Activated CD4-positive, alpha-beta T cell treated with anti-CD3 and anti-CD28 coated beads, Interleukin-2, amount 50 U/mL, for 4 hours (primary cell): ENCODE measurements at places on chromosomes 6 and 20.

DNA sequence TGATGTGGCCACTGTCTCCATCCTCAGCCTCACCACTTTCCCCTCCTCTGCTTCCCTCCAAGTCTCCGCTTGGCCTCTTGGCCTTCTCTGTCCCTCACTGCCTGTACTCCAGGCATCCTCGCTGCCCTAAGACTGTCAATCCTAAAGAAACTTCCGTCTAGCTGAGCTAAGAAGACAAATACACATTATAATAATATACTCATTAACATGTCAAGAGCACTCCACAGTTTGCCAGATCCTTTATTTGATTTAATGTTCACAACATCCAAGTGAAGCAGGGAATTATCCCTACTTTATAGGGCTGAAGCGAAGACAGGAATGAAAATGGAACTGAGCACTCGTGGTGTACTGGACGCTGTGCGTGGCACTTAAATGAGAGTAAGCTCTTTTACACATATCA lies 72.4 kb upstream of the SLC22A23 start:
- no peak for DNase-seq

- no peak for DNase-seq
Observed at GRCh38 chr6:35209081-35209480, 4.7 kb upstream of the SCUBE3 start.

DNA sequence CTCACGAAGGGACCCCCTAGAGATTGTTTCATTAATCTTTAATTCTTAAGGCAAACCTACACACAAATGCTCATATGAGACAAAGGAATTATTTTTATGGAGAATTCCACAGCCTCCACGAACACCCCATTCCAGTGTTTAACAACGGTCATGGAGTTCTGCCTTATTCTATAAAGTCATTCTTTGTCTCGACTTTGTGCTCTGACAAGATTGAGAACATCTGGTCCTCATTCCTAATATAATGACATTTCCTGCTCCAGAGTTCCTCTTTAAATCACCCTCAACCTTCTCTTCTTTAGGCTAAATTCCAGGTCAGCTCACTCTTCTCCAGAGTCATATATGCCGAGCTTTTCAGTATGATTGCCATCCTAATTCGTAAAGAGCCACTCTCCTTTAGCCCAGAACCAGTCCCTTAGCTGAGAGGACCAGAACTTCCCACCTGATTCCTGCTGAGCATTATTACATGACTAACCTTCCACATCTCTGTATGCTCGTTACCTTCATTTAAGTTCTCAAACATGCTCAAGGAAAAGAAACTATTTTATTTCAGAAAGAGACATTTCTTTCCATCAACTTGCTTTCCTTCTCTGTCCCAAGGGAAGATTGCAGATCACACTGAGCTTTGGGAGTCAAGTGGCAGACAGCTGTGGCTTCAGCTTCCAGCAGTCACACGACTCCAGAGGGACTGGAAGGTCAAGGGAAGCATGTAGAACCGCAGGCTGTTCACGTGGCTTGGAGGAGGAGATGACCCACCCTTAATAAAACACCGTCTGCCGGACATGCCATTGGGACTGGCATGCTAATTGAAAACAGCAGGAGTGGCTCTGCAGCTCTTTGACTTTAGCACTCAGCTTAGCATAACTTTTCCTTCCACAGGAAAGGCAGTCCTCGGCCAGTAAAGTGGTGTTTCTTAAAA lies 467.1 kb upstream of the HSF2 start:
- DNase-seq = no peak

GRCh38 chr6:170462366-170463020 lies 90.6 kb downstream of the PSMB1 start:
- DNase-seq = no peak

GRCh38 chr6:112308476-112308875 lies 38.7 kb upstream of the RFPL4B start:
- no peak for DNase-seq

DNA sequence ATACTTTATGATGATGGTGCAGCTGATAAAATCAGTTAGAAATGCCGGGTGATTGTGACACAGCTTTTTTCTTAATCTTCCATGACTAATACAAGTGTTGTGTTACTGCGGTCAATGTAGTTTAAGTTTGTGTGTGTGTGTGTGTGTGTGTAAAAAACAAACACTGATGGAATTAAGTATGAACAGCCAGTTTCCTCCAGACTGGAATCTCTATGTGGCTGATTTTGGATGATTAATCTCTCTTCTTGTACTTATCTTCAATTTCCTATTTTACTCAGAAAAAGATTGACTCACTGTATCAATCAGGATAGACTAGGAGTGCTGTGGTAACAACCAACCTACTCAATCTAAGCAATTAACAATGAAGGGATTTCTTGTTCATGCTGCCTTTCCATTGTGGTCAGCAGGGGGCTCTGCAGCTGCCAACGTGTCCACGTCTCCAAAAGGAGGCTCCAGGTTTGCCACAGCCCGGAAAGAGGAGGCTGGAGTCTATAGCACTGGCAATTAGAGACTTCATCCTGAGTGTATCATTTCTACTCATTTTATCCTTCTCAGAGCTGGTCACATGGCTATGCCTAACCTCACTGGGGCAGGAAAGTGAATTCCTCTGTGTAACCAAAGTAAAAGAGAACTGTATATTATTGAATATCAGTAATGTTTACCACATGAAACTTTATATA lies 107.7 kb downstream of the CD109 start:
- no peak for DNase-seq

DNA sequence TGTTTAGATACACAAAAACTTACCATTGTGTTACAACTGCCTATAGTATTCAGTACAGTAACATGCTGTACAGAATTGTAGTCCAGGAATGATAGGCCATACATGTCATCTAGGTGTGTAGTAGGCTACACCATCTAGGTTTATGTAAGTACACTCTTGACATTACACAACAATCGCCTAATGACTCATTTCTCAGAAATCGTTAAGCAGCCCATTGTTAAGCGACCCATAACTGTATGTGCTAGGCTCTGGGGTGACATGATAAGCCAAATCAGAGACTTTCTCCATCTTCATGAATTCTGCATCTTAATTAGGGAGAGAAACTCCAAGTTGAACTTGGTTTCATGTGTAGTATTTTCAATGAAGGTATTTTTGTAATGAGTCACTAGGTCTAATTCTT lies 17.2 kb downstream of the STK35 start:
- DNase-seq = no peak
